Activated CD4-positive, CD25-positive, alpha-beta regulatory T cell treated with anti-CD3 and anti-CD28 coated beads, Interleukin-2, amount 50 U/mL, for 24 hours (primary cell): ENCODE measurements at places on chromosomes 6 and 20.

DNA sequence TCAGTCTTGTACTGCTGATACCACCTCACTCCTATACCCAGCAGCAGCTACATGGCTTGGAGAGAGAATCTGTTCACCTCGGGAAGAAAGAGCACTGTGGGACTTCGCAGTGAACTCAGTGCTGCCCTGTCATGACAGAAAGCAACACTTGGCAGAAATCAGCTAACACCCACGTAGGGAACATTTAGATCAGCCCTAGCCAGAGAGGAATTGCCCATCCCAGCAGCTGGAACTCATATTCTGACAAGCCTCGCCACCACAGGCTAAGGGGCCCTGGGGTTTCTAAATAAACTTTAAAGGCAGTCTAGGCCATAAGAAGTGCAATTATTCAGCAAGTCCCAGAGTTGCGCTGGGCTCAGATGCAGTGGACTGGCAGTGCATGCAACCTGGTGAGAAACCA is 1266.8 kb downstream of the GRIK2 start:
- ATAC-seq = no peak

- no peak for ATAC-seq
These were observed 106.4 kb downstream of the QKI start for GRCh38 chr6:163520956-163521355.

GRCh38 chr20:23189854-23190253 is 103.7 kb upstream of the CD93 start:
- ATAC-seq = no peak

- no peak for ATAC-seq
These were observed 1.6 kb upstream of the FAM110A start for GRCh38 chr20:831956-832355.

DNA sequence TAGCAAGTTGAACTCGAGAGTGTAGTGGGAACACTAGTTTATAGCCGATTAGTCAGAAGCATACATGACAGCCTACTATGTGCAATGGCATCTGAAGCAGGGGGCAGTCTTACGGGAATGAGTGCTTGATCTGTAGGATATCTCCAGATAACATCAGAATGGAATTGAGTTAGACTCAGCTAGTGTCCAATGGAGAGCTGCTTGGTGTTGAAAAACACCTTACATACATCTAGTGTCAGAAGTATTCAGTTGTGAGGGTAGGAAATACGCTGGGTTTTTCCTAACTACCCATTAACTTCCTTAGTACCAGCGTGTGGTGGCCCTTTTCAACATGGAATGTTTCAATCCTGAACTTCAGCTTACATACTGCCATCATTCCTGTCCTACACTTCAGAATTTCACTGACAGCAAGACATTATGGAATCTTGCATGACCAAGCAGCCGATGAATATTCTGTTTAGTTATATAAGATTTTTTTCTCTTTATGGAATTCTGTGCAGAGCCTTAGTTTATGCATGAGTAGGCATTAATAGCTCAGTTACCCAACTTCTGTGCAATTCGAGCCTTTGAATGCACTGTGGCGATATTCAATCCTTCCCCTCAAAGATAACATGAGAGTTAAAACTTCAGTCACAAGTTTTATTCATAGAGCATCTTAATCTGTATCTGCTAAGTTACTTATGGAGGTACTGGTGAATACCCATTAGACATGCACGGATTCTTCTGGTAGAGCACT is 218.6 kb upstream of the MOCS1 start:
- ATAC-seq = no peak

- no peak for ATAC-seq
These were observed 154.6 kb downstream of the SASH1 start for GRCh38 chr6:148497257-148497656.

DNA sequence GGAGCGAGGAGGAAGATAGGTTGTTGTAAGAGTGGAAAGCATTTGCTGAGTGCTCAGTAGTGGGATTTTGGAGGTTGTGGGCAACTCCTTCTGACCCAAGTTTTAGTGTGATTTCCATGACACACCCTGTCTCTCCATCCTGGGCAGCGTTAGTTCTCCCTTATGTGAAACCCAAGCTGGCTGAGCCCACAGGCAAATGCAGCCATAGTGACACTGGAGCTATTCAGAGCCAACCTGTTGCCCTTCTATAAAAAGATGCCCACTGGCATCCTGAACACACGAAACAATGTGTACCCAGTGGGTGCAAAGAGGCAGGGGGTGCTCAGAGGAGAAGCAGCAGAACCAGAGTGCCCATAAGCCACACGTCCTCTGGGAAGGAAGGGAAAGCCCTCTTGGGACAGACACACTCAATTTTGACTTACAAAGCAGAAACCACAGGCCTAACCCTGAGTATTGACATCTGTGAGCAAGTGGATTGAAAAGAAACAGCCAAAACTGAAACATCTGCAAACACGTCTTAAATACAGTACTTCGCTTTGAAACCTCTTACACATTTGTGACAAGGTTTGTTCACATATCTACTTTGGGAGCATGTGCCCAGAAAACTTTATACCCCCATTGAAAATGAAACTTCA is 54.6 kb downstream of the BPIFB1 start:
- no peak for ATAC-seq

DNA sequence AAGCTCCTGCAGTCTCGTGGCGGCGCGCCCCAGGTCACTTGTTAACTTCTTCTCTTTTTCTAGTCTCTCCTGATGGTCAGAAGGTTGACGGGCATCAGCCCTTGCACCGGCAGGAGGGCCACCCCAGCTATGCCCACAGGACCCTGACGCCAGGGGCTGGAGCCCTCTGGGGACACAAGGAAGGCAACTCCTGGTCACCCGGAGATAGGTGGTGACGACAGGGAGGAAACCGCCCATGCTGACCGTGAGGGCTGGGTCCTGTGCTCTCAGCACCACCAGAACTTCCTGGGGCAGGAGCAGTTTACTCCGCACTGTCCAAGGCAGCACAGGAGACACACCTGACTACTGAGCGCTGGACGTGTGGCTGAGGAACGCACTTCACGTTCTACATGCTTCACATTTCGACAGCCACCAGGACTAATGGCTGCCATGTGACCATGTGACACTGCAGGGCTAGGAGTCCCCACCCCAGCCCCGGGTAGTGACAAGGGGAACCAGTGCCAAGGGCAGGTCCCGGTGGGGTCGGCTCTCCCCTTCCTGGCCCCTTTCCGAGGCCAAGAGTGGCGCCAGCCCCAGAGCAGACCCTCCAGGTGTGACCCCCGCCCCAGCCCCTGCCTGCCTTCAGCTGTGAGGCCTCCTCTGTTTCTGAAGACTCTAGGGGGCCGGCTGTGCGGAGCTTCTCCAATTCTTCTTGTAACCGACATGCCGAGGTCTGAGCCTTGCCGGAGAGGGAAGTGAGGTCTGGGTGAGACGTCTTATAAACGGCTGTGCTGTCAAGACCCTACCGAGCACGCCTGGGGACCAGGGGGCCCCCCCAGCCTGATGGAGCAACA is 45.2 kb downstream of the DSTN start:
- ATAC-seq = no peak

- ATAC-seq = no peak
These were observed 47.0 kb upstream of the NT5E start for GRCh38 chr6:85402922-85403321.
